Activated gamma-delta T cell treated with Interleukin-2 at 50 U/mL for 16 hours (primary cell): ENCODE measurements at places on chromosomes 16 and 17.

- DNase-seq = no peak
Observed at GRCh38 chr16:4316864-4317531, 1.1 kb downstream of the GLIS2 start.

DNA sequence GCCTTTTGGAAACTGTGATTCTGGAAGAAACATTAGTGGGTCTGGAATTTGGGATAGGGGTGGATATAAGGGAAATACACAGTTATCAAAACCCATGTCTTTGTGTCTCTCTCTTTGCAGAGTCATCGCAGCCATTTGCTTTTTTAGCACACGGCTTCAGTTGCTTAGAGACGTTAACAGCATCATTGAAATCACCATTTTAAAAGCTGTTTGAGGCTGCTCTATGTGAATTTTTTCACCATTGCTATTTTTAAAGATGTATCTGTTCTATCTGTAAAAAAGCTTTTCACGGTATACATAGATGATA is 47.3 kb downstream of the OMG start:
- DNase-seq = no peak

DNA sequence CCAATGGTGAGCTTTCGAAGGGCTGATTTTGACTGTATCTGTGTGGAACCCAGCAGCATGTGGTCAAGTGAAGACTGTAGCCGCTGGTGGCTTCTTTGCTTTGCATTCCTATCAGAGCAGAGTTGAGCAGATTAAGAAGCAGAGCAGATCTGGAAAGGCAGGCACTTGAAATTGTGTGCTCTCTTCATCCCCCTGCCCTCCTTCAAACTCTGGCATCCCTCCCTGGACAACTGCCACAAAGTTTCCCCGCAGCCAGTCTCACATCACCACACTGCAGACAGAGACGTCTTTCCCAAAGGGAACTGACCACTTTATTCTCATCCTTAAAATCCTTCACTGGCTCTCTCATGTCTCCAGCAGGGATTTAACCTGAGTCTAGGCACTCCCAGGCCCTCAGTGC is 237.1 kb upstream of the DYNLRB2 start:
- no peak for DNase-seq

DNA sequence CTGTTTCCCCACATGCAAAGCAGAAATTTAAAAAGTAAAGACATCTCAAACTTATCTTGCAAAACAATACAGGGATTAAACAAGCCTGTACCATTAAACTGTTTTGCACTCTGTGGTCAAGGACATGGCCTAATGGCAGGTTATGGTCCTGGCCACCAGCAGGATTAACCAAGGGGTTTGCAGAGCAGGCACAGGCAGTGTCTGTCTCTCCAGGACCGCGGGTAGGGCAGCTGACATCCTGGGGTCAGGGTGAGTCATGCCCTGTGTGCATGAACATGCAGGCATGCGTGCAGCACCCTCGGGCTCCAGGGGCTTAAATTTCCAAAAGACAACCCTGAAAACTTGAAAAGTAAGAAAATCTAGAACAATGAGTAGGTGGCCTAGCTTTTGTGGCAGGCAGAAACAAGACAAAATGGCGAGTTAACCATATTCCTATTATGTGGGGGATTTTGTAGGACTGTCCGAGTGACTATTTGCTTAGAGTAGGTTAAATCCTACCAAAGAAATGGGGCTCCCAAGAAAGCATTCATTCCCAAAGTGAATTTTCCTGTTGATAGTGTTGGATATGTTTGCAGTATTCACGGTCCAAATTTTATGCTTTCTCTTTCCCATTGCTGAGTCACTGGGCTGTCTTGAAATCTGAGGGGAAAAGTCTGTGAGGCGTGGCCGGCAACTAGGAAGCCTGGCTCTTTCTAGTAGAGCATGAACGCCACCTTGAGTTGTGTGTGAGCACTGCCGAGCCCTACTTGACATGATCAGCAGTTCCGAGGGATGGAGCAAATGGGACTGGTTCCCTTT is 158.4 kb upstream of the FAM20A start:
- DNase-seq = no peak

DNA sequence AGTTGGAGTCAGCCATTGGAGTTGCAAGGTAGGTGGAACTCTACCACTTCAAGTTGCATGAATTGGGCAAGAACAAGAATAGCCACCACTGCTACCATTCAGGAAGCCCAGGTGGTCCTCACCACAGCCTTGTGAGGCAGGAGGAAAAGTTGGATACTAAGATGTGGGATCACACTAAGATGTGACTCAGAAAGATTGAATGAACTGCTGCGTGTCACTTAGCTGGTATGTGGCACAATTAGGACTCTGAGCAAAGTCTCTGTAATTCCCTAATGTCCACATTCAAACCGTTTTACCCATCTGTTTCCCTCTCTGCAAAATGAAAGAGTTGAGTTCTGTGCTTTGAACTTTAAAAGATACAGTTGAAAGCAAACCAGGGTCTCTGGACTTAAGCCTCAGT is 44.7 kb upstream of the HS3ST3A1 start:
- no peak for DNase-seq

DNA sequence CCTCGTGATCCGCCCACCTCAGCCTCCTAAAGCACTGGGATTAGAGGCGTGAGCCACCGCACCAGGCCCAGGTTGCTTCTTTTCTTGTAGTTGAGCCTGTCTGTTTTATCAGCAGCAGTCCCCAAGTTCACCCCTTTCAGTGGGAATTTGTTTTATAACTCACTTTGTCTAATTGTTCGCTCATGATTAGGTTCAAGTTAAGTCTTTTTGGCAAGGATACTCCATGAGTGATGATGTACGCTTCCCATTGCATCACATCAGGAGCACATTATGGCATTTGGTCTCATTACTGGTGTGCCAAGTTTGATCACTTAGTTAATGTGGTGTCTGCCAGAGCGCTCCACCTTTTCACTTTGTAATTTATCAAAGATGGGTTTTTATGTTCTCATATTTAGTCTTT is 14.4 kb upstream of the GJD3 start:
- no peak for DNase-seq

DNA sequence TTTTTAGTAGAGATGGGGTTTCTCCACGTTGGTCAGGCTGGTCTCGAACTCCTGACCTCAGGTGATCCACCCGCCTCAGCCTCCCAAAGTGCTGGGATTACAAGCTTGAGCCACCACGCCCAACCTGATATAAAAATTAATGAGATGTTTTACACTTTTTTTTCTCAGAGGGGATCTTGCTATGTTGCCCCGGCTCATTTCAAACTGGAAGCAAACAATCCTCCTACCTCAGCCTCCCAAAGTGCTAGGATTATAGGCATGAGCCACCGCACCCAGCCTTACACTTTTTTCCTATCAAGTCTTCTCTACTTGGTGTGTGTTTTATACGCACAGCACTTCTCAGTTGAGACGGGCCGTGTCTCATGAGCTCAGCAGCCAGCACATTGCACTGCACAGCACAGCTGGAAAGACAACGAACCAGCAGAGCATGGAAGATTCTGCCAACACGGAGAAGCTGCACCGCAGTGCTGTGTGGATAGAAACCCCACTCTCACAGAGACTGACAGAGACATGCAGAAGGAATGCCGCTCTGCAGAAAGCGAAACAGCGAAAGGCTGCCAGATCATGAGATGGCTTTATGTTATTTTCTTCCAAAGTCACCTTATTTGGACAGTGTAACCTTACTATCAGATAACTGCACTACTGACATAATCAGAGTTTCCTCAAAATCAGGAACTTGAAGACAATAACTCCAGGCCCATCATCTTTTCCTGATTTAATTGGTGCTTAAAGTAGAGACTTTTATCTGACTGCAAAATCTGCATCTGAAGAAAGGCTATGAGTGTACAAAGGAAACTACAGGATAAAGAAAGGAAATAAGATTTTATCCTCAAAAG is 6.5 kb upstream of the QRICH2 start:
- DNase-seq = no peak

- DNase-seq = no peak
Observed at GRCh38 chr16:62564291-62564690, 528.1 kb upstream of the CDH8 start.

GRCh38 chr17:80130992-80131391 is 15.9 kb downstream of the EIF4A3 start:
- no peak for DNase-seq

DNA sequence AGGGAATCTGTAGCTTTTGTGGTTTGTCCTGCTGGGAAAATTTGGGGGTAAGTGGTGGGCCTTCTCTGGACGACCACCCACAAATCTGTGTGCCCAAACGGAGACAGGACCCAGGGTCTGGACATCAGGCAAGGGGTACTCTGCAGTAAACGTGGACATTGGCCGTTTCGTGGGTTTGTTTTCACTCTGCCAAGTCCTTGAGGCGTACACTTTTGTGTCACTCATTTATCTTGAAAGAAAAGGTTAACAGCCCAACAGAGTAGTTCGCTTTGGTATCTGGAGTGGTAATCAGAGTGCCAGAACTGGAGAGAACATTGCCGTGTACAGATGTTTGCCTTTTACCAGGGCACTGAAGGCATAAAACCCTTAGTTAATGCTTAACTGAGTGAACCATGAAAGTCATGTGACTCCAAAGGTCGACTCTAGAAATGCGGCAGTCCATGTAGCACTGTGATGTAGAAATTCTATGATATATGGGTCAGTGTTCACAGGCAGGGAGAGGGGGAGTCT is 15.4 kb downstream of the NAA60 start:
- DNase-seq = no peak

DNA sequence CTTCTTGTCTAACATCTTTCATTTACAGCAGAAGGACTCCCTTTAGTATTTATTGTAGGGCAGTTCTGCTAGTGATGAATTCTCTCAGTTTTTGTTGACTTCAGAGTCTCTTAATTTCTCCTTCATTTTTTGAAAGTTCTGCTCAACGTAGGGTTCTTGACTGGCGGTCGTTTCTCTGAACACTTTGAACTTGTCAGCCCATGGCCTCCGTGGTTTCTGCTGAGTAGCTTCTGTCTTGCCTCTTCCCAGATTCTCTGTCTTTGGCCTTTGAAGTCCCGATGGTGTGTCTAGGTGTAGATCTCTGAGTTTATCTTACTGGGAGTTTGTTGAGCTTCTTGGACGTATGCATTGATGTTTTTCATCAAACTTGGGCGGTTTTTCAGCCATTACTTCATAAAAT is 13.4 kb downstream of the GAA start:
- DNase-seq = no peak

GRCh38 chr17:8060274-8060673 is 21.4 kb downstream of the ALOX15B start:
- DNase-seq = peak; percentile 63

DNA sequence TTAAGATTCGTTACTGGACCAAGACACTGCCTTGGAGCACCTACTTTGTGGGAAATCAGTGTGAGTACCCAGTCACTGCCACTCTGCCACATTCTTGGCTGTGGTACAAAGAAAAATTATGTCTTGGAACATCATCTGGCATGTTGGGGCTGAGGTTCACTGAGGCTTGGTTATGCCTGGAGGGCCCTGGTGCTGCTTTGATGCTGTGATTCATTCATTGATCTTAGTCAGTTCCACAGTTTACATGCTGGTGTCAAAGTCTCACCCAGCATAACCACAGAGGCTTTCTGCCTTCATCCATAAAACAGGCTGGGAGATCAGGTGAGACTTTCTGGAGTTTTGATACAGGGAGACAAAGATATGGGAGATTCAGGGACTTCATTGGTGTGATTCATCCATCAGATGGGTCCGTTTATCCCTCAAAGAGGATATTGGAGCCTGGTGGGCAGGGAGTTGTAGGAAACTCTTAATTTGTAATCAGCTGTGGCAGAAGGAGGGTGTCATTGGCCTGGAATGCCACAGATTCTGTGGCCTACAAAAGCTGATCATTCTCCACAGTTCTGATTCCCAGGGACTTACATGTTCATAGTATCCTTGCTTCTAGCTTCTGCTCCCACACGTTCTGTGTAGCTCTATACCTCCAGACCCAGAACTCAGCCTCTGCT is 322.5 kb downstream of the PMP22 start:
- no peak for DNase-seq

GRCh38 chr16:64242492-64242891 is 879.4 kb downstream of the CDH11 start:
- no peak for DNase-seq

DNA sequence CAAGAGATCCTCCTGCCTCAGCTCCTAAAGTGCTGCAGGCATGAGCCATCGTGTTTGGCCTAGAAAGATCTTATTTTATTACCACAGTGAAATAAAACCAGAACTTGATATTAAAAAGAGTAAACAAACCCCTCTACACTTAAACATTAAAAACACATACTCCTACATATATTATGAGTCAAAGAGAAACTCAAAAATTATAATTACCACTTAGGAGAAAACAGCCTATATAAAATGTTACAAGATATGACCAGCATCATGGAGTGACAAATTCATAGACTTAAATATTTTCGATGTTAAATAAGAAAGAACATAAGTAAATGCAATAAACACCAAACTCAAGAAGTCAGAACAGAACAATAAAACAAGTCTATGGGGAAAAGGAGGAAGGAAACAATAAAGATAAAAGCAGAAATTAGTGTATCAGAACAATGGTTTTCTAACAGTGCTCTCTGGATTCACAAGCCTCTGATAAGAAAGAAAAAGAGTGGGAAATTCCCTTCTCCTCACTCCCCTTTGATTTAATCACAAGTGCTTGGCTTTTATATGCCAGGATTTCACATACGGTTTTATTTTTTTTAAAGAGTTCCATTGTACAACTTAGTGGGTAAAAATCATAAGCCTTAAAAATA is 23.0 kb downstream of the SKAP1 start:
- no peak for DNase-seq

- DNase-seq = no peak
Observed at GRCh38 chr16:49483251-49483650, 109.6 kb downstream of the C16orf78 start.

DNA sequence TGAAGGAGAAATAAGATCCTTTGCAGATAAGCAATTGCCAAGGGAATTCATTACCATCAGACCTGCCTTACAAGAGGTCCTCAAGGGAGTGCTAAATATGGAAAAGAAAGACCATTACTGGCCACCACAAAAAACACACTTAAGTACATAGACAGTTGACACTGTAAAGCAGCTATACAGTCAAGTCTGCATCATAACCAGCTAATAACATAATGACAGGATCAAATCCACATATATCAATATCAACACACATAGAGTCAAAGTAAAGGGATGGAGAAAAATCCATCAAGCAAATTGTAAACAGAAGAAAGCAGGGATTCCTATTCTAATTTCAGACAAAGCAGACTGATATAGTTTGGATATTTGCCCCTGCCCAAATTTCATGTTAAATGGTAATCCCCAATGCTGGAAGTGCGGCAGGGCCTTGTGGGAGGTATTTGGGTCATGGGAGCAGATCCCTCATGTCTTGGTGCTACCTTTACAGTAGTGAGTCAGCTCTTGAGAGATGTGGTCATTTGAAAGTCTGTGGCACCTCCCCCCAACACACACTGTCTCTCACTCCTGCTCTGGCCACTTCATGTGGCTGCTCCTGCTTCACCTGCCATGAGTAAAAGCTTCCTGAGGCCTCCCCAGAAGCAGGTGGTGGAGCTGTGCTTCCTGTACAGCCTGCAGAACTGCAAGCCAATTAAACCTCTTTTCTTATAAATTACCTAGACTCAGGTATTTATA is 32.8 kb downstream of the TANC2 start:
- DNase-seq = no peak
